ENCODE measurements at places on chromosomes 1 and 21. TPM values are rescaled to one million over a fixed set of nuclear protein-coding genes. Genes with fewer than 3 reads are reported as not detected.

DNA sequence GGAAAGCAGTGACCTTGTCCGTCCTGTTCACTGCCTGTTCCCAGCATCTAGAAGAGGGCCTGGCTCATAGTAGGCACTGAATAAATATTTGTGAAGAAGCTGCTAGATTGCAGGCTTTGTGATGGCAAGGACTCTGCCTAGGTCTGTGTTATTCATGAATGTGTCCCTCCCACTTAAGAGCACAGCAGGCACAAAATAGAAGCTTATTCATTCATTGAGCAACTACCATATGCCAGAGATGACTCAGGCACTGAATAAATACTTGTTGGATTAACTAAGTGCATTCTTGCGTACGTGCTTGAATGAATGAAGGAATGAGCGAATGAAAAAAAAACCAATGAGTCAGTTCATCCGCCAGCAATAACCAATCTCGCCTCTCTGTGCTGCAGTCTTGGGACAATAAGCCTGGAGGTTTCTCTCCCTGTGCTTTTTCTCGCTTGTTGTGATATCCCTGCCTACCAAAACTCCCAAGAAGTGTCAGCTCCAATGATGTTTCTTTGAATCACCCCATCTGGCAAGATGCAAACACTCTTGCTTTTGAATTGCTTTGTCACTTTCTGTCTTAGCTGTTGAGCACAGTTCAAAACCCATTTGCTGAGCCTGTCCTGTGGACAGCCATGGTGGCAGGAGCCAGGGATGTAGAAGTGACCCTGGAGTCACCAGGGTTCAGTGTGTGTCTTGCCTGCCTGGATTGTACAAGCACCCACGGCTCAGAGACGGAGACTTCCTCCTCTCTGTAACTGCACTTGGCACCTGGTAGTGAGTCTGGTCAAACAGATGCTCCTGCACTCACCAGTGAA is 143.9 kb downstream of the KAZN start:
- H3K27me3 ChIP-seq: no peaks in the 10 kb centered on the region
- H3K4me1 ChIP-seq: no peaks in the 10 kb centered on the region
- H3K27ac ChIP-seq: no peak overlapping the region
- no peak for DNase-seq

DNA sequence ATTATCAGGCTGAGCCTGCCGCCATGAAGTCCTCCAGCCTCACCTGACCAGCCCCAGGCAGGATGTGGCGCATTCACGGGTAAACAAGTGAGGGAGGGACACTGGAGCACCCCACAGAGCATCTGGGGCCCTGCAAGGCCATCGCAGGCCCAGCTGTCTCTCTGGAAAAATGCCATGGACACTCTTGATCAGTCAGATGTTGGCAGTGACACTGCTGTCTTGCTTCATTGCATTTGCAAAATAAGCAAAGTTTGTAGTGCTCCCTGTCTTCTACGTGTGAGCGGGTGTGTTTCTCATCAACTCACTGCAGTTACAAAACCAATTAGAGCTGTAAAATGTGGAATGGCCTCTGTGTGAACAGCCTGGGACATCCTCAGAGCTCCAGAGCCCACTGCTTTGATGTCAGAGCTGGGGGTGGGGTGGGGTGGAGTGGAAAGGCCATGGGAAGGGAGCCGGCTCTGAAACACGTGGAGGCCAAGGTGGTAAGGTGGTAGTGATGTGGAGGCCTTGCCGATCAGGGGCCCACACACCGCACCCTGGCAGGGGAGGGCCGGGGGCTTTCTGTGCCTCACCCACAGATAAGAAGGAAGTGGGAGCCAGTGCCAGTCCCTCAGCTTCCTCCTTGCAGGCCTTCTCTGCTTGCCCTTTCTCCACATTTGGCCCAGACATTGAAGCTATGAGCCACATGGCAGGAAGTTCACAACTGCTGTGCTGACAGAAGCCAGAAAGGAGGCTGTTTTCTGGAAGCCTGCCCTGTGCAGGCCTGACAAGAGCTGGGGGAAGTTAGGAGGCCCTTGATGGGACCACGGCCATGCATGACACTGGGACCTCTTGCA is 254.9 kb downstream of the RHOU start:
- H3K4me3 ChIP-seq: no peak overlapping the region
- peak; percentile 18 for DNase-seq

DNA sequence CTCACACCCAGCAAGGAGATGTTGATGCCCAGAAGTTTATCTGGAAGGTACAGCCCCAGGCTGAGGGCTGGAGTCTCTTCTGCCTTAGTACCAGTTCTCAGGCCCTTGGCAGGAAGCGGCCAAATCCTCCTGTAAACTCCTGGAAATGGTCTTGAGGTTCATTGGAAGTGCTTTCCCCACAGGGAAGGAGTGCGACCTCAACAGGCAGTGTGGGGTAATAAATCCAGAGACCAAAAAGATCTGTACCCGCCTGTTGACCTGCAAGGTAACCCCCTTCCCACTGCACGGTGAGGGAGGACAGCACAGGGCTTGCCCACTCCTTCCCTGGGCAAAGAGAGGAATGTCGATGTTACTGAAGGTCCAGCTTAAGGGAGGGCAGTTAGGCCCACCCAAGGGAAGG is 4.5 kb downstream of the ATXN7L2 start:
- H3K4me3 ChIP-seq: no peak overlapping the region
- no peaks in the 10 kb centered on the region for H3K36me3 ChIP-seq
- no peaks in the 10 kb centered on the region for H3K27me3 ChIP-seq
- H3K27ac ChIP-seq: no peak overlapping the region
- DNase-seq: no peak

DNA sequence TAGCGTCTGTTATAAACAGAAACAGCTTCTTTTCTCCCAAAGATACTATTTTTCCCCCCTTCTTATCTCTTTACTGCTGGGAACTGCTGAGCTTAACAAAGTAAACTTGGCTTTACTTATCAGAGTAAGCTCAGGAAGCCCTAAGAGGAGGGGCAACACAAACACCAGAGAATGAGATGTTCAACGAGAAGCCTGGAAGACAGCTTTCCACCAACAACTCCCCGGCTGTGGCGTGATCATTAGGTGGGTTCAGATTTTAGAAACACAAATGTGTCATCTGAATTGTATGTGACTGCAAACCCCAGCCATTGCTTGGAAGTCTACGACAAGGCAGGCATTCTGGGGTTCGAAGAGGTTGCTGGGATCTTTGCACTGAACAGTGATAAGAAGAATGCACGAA is 181.2 kb upstream of the ESRRG start:
- H3K4me3 ChIP-seq: no peak overlapping the region
- no peaks in the 10 kb centered on the region for H3K36me3 ChIP-seq
- H3K27me3 ChIP-seq: no peaks in the 10 kb centered on the region
- H3K4me1 ChIP-seq: no peaks in the 10 kb centered on the region
- no peak for DNase-seq
- H3K27ac ChIP-seq: no peak overlapping the region

DNA sequence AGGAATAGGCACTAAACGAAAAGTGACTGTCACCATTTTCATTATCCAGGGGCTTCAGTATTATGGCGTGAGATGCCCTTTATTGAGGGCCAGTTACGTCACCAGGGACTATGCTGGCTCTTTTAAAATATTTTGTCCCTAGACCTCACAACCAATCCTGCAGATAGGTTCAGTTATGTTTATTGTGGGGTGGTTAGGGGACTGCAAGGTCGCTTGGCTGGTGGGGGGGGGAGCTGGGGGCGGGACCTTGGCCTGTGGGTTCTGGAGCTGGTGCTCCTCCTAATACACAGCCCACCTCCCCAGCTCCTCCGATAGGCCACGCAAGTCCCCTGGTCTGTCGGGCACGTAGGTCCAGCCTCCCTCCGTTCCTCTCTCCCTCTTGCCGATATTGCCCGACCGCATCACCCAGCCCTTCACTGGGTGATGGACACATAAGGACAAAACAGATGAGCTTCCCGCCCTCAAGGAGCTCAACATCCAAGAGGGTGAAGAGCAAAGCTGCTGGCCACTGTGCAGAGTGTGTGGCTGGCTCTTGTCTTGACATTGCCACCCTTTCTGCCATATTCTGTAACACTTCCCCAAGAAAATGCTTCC is 271.8 kb downstream of the MATN1 start:
- H3K27ac ChIP-seq: no peak overlapping the region
- H3K36me3 ChIP-seq: no peaks in the 10 kb centered on the region
- DNase-seq: no peak
- H3K4me1 ChIP-seq: no peaks in the 10 kb centered on the region

DNA sequence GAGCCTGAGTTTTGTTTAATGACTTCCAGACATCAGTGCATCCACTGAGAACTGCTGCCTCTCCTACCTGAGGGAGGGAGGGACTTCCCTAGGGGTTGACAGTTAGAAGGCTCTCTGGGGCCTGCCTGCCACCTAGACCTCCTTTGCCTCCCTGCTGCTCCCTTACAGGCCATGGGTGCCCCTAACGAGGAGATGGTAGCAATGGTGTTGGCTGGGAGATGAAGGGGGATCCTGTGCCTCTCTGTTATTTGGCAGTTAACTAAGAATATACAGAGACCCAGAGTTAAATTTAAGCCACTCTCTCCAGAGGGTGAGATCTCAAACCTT is 66.1 kb downstream of the UBE2U start:
- DNase-seq: no peak

- DNase-seq: no peak
- H3K4me1 ChIP-seq: no peaks in the 10 kb centered on the region
- no peaks in the 10 kb centered on the region for H3K36me3 ChIP-seq
- H3K27ac ChIP-seq: no peak overlapping the region
These were observed 85.4 kb downstream of the TOMM20 start for GRCh38 chr1:235043234-235043633.

GRCh38 chr1:114235960-114236359 is 82.3 kb upstream of the SYT6 start:
- H3K36me3 ChIP-seq: no peaks in the 10 kb centered on the region
- H3K27me3 ChIP-seq: no peaks in the 10 kb centered on the region
- no peak overlapping the region for H3K4me3 ChIP-seq
- H3K4me1 ChIP-seq: no peaks in the 10 kb centered on the region

DNA sequence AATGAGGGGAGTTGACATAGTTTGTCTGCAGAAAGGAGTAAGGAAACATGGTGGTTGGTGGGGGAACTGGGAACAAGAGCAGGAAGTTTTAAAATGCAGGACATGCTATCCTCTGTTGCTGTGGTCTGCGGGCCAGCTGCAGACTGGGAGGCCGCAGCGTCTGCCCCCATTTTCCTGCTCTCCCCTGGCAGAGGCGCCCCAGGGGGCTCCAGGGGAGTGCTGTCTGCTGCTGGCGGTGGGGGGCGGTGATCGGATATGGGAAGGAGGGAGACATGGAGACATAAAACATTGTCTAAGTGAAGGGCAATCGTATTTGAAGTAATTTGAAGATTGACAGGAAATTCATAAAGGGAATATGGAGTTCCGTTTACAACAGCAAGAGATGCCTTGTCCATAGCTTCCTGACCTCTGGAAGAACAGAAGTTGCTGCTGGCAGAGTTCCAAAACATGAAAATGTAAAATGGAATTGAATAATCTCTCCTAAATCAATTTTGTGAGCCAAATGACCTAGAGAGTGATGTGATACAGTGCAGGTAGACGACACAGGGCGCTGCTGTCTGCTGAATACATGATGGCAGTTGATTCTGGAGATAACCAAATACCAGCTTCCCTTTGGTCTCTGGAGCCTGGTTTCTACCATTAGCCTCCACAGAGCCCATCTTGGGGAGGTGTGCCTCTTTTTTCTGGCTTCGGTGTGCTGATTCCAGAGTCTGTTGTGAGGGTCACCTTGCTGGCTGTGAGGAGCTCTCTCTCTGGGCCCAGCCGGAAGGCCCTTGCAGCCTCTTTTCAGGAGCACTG is 61.0 kb downstream of the PCBP3 start:
- no peaks in the 10 kb centered on the region for H3K36me3 ChIP-seq
- no peaks in the 10 kb centered on the region for H3K27me3 ChIP-seq
- H3K4me3 ChIP-seq: no peak overlapping the region
- no peak for DNase-seq

- peaks cover 25% of the 10 kb centered on the region for H3K4me1 ChIP-seq
- DNase-seq: no peak
- no peak overlapping the region for H3K27ac ChIP-seq
- no peak overlapping the region for H3K4me3 ChIP-seq
- H3K27me3 ChIP-seq: no peaks in the 10 kb centered on the region
These were observed 16.4 kb upstream of the CPT2 start for GRCh38 chr1:53180226-53180625.

GRCh38 chr1:243742819-243743218 is 107.2 kb downstream of the AKT3 start:
- H3K27ac ChIP-seq: no peak overlapping the region
- H3K36me3 ChIP-seq: no peaks in the 10 kb centered on the region
- H3K4me3 ChIP-seq: no peak overlapping the region
- no peak for DNase-seq
- H3K27me3 ChIP-seq: no peaks in the 10 kb centered on the region

DNA sequence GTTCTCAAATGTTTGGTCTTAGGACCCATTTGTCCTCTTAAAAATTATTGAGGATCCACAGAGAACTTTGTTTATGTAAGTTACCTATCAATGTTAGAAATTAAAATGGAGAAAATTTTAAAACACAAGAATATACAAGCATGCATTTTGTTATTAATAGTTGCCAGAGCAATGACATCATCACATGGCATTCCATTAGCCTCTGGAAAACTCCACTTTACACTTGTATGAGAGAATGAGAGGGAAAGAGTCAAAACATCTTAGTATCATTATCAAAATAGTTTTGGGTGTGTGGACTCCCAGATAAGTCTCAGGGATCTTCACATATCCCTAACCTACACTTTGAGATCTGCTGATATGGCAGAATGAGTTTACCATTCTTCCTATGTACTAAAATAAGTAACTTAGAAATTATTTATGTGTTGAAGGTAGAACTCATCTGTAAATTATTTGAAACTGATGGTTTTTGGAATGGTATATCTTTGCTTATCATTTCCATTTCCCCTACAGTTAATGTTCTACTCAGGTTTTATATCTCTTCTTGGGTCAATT is 48.8 kb downstream of the RNF220 start:
- DNase-seq: no peak
- H3K36me3 ChIP-seq: no peaks in the 10 kb centered on the region
- H3K4me1 ChIP-seq: no peaks in the 10 kb centered on the region
- no peak overlapping the region for H3K27ac ChIP-seq
- no peaks in the 10 kb centered on the region for H3K27me3 ChIP-seq
- no peak overlapping the region for H3K4me3 ChIP-seq

DNA sequence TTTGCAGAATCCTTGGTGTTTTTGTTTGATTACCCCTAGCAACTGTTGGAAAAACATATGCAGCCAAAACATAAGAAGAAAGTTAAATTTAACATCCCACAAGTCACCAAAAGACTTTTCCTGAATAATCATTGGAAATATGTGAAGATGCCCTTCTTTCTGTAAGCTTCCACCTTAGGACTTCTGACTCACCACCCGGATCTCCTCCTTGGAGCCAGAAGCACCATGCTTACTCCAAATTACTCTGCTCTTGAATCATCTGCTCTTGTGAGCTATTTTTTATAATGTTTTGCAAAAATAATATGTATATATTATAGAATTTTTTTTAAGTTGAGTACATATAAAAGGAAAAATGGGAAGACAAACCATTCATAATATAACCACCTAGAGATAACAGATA is 391.7 kb downstream of the KCTD3 start:
- no peaks in the 10 kb centered on the region for H3K36me3 ChIP-seq
- no peak for DNase-seq
- no peaks in the 10 kb centered on the region for H3K27me3 ChIP-seq
- H3K4me3 ChIP-seq: no peak overlapping the region

The C4BPB gene
- 6.3 TPM for total RNA-seq

The CELA2A gene
- 6,052 TPM for total RNA-seq

The MXRA8 gene
- 11.3 TPM for total RNA-seq

The FCRLB gene
- total RNA-seq: 0.31 TPM

The AMPD1 gene
- total RNA-seq: 0.47 TPM

The PTAFR gene
- total RNA-seq: 1.9 TPM

The HES4 gene
- 23.7 TPM for total RNA-seq

The CHI3L1 gene
- 1.7 TPM for total RNA-seq

The GLMN gene
- total RNA-seq: 2.5 TPM

The SRSF11 gene
- 74.7 TPM for total RNA-seq

Data from pancreas (tissue), 10 donors.